ENCODE measurements at places on chromosomes 2 and 18. TPM values are rescaled to one million over a fixed set of nuclear protein-coding genes. Genes with fewer than 3 reads are reported as not detected.

ACADL gene
- not detected for total RNA-seq

ZNF521 gene
- not detected for total RNA-seq

- no peaks in the 10 kb centered on the region for H3K4me1 ChIP-seq
- H3K4me3 ChIP-seq = no peak overlapping the region
- peaks cover 43% of the 10 kb centered on the region for H3K27me3 ChIP-seq
- H3K27ac ChIP-seq = no peak overlapping the region
- H3K36me3 ChIP-seq = no peaks in the 10 kb centered on the region
Measured at GRCh38 chr2:191840921-191841320, 6.0 kb downstream of the CAVIN2 start.

DNA sequence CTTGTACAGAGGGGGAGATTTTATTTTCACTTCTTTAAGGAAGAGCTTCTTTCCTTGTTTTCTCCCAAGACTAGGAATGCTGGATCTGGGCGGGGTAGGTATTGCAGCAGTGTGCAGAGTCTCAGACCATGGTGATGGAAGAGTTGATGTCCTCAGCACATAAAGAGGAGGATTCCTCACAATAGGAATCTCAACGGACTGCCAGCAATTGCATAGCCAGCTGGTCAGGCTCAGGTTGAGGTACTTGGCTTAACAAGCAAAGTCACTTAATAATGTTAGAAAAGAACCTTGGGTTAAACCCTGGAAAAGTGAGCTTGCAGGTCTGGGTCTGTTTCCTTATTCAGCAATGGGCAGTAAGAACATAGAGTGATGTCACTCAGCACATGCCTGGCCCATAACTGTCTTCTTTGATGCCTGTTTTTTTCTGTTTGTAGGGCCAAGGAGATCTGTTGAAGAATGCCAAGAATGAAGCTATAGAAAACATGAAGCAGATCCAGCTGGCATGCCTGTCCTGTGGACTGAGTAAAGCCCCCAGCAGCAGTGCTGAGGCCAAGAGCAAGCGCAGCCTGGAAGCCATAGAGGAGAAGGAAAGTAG is 342.1 kb downstream of the PLCL1 start:
- no peaks in the 10 kb centered on the region for H3K36me3 ChIP-seq
- H3K27me3 ChIP-seq = no peaks in the 10 kb centered on the region
- H3K4me3 ChIP-seq = no peak overlapping the region
- no peak overlapping the region for H3K27ac ChIP-seq
- DNase-seq = no peak

Data from activated CD4-positive, alpha-beta T cell treated with anti-CD3 and anti-CD28 coated beads, Interleukin-2, amount 10 ng/mL, durations not matched to agents 7 days and 5 days (primary cell).